ENCODE measurements at places on chromosomes 2 and 18.

- DNase-seq = no peak
Observed at GRCh38 chr2:101821059-101821805, 123.7 kb downstream of the MAP4K4 start.

DNA sequence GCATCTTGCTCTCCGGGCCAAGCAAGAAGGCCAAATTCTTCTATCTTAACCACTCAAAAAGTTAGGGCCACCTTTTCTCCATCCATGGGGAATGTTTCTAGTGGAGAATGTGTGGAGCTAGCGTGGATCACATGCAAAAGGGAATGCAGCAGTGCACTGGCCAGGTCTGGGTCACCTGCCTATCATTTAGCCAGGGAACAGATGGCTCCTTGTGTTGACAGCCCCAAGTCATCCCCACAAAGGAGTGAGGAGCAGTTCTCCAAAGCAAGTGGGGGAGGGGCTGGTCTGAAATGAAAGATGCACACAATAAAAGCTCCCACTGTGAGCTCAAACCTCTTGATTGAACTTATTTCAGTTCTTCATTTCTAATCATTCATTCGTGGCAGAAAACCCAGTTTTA lies 19.1 kb downstream of the EPB41L3 start:
- no peak for DNase-seq

- no peak for DNase-seq
Observed at GRCh38 chr2:211077216-211077767, 520.9 kb downstream of the CPS1 start.

GRCh38 chr2:241666627-241667400 lies 19.8 kb downstream of the DTYMK start:
- no peak for DNase-seq

- no peak for DNase-seq
Observed at GRCh38 chr2:75003276-75003675, 44.8 kb downstream of the POLE4 start.

DNA sequence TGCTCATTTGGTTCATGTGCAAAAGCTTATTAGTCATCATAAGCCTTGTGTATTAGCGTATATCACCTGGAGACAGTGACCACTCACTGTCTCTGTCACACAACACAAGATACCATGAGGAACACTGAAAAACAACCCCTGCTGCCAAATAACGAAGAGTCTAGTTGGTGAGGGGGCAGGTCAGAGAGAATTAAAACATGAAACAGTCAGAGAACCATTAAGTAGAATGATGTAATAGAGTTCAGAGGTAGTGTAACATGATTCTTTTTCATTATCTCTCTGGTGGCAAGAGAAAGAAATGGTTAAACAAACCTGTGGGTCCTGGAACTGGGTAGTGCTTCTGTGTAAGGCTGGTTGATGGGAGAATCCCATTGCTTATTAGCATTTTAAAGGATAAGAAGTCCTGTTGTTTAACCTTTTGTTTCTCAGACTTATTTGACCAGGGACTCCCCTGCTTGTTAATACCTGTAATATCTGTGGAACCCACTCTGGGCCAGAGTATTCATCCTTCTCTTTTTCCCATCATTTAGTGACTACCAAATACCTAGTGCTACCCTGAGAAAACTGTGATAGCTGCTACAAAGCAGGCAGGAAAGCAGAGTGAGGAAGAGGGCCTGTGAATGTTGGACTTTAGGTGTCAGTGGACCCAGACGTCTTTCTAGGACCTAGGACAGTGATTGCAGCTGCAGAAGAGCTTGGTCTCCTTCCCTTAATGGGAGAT lies 38.0 kb downstream of the PTRHD1 start:
- DNase-seq = no peak

GRCh38 chr2:157743051-157743450 lies 114.4 kb upstream of the ACVR1C start:
- DNase-seq = no peak

- no peak for DNase-seq
Observed at GRCh38 chr18:25289001-25289631, 62.9 kb downstream of the ZNF521 start.

DNA sequence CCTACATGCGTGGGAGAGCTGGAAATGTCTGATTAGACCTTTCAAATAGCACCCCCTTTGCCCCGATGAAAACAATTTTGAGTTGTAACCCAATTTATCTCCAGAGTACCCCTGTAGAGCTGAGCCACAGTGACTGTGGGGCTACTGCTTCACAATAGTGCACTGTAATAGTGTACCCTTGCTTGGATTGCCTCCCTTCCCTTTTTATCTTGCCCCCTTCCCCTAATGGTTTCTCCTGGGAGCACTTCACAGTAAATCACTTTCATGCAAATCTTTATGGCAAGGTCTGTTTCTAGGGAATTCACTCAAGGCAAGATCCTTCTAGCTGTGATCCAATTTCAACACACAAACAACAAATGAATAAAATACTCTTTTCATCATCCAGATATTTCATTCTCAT lies 687.6 kb downstream of the MBD2 start:
- no peak for DNase-seq

DNA sequence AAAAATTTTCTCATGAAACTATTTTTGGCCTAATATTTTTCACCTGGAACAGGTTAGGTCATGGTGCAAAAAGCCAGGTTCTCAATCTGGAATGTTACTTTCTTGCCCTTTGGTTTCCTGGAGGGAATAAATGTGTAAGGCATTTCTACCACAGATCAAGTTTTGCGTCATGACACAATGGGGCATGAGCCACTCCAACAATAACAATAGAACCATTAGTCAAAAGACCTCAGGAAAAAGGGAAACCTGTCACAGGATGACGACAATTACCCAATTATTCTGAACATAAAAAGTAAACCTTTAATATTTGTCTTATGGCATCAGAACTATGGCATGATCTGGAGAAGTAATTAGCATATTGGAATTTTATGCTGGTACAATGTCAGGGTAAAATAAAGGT lies 88.2 kb upstream of the HNRNPA3 start:
- DNase-seq = no peak

- DNase-seq = no peak
Observed at GRCh38 chr2:1505031-1505441, 91.8 kb downstream of the TPO start.

DNA sequence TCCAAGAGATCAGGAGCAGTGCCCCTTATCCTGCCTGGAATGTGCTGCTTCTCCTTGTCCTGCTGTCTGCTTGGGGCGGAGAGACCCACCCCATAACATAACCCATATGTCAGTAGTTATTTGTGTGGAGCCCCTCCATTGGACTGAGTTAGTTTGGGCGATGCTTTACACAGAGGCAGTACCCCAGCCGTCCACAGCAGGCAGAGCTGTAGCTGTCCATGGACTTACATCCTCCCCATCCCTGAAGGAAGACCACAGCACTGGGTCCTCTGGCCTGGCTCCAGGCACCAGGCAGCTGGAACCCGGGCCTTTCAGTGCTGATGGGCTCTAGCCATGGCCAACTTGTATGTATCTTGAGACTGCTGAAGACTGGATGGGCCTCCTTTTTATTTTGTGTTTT lies 20.3 kb downstream of the GKN2 start:
- DNase-seq = no peak

- no peak for DNase-seq
Observed at GRCh38 chr2:144097440-144098225, 422.3 kb downstream of the ZEB2 start.

- no peak for DNase-seq
Observed at GRCh38 chr18:48866028-48866733, 84.6 kb downstream of the SMAD7 start.

DNA sequence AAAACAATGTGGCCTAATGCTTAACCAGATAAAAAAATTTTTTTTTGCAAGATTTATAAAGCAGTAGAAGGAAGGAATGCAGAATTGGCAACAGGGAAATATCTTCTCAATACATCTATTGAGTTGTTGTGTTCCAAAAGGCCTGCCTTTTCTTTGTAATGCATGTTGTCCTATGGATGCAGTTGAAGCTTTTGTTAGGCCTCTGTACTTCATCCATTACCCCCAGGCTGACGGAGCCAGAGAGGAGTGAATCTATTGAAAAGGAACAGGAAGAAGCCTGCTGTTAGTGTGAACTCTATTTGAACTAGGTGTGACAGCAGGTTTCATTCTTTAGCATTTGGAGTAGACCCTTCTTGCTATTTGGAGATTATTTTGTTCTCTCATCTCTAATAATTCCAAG lies 56.5 kb downstream of the MTX2 start:
- DNase-seq = no peak

GRCh38 chr18:63928331-63928730 lies 20.6 kb downstream of the SERPINB10 start:
- no peak for DNase-seq

DNA sequence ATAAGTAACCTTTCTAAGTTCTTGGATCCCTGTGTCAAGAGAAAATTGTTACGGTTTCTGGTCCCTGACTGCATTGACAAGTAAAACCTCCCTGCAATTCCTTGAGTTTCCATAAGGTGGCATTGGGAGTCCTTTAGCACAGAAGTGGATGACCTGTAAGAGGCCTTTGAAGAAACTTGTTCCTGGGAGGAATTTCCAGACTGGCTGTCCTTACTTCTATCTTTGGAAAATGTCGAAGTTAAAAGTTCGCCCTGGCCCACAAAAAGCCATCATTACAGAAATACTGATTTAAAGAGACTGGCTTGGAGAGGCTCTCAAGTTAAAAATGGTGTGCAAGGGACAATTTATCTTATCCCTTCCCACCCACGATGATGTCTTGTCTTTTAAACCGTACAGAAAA lies 218.4 kb downstream of the CDH20 start:
- no peak for DNase-seq

GRCh38 chr18:1455605-1456004 lies 550.9 kb downstream of the ADCYAP1 start:
- no peak for DNase-seq

GRCh38 chr2:219296142-219296541 lies 13.1 kb downstream of the PTPRN start:
- DNase-seq = no peak

- DNase-seq = no peak
Observed at GRCh38 chr2:42903821-42904575, 111.6 kb upstream of the HAAO start.

DNA sequence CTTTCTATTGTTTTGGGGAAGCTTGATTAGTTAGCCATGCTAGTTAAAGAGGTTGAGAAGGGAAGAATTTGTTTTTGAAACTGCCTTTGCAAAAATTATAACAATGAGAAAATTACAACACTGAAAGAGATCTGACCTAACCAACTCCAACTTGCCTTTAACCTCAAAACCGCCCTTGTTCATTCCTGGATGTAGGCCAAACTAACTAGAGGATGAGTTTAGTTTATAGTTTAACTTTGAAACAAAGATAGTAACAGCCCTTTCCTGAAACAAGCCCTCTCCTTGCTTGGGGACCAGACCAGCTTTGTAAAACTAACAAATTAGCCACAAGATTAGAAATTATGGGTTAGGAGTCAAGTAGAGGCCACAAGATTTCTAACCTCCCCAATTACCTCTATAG lies 713.9 kb downstream of the CPS1 start:
- no peak for DNase-seq

GRCh38 chr2:43136876-43137275 lies 89.5 kb downstream of the ZFP36L2 start:
- DNase-seq = no peak

DNA sequence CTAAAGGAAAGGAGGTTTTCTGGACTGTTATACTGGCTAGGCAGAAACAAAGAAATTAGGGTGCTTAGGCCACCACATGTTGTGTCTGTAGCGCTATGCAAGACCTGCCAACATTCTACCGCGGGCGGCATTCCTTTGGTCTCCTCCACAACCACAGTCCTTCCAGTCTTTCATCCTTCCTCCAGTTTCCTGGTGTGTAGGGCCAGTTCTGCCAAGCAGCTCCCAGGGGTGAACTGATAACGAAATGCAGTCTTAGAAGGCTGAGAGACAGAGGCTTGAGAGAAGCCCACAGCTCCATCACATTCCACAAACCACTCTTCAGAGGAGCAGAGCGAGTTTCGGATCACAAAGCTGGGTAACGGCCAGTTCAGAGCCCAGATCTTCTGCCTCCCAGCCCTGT lies 19.5 kb upstream of the CXXC1 start:
- DNase-seq = no peak

- no peak for DNase-seq
Observed at GRCh38 chr2:161122772-161123530, 37.3 kb upstream of the TANK start.

GRCh38 chr2:109690822-109691541 lies 76.8 kb downstream of the SOWAHC start:
- DNase-seq = no peak

DNA sequence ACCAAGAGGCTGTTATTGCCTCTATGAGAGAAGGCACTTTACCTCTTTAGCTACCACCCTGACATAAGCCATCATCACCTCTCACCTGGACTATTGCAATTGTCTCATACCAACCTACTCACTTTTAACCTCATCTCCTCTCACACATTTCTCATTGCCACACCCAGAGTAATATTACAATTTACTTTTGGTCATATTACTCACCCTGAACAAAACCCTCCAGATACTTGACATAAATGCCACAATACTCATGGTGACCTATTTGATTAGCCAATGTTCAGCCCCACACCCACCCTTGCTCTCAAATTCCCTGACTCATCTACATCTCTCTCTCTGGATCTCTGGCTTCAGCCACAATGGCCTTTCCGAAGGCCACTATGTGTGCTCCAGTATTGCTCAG lies 90.9 kb upstream of the CDH7 start:
- DNase-seq = no peak

DNA sequence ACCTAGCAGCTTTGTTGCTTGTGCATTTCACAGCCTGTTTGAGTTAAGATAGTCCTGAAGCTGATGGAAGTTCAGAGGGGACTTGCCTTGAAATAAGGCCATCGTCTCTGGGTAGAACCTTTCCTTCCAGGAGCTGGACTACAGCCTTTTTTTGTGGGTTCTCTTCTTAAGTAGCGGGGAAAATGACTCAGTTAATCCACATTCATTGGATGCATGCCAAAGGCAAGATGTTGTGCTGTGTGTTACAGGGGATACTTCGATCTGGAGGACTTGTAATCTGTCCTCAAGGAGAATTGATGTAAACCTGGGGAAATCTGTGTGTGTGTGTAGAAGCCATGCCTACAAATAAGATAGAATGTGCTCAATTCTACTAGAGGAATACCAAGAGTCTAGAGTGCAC lies 46.8 kb downstream of the RPIA start:
- DNase-seq = no peak

- no peak for DNase-seq
Observed at GRCh38 chr2:151007365-151007764, 254.3 kb downstream of the RBM43 start.

- no peak for DNase-seq
Observed at GRCh38 chr2:208492069-208492468, 85.5 kb downstream of the PTH2R start.

- DNase-seq = no peak
Observed at GRCh38 chr2:190467575-190468083, 59.5 kb downstream of the MFSD6 start.

DNA sequence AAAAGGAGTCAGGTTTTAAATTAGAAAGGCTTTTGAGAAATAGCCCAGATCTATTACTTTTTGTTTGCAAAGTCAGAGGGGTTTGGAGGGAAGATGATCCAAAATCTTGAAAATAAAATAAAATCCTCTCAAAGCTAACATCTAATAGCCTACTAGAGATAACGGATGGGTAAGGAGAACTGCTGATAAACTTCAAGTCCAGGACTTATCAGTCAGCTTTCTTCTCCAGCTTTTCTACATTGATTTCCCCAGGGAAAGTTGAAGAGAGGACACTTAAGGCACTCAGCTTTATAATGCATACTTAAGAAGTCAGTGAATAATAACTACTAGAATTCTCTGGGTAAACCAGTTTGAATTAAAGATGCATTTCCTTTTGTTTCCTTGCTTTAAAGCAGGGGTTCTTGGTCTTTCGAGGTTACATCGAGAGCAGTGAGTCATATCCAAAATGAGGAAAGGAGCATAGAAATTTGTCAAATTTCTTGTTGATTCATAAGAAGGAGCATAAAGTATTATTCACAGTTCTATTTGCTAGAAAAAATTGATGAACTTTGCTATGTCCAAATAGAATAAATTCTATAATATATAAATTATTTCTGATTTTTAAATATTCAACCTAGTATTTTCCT lies 43.2 kb upstream of the ITPRID2 start:
- DNase-seq = no peak
